Progenitor cell of endocrine pancreas (in vitro differentiated cells): ENCODE measurements at places on chromosomes 2 and 18.

DNA sequence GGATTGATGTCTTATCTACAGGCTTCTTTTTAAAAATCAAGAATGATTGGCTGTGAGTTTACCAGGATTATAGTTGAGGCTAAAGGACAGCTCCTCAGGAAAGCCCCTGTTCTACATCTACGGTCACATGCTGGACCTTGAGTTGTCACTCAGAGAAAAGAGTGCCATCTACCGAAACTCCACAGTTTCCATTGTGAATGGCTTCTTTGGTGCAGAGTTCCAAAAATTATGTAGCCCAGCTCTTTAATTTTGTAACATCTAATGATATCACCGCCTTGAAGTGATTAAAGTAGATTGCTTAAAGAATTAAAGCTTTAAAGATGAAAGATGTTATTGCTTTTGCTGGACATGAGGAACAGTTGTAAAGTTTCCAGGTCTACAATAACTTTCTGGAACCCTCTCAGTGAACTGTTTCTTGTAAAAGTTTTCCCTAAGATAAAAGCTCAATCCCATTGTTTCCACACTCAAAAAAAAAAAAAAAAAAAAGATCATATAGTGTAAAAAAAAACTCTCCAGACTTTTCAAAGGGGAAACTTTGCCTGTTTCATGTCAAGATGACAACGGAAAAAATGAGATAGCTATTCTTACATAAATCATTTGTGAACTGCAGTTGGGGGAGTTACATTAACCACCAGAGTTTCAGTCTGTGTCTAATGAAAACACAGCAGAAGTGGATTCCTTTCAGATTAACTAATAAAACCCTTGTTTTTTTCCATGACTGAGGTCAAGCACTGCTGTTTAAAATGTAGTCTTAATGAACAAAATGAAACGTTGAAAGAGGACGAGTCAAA lies 4.3 kb downstream of the COL3A1 start:
- no peak for DNase-seq

DNA sequence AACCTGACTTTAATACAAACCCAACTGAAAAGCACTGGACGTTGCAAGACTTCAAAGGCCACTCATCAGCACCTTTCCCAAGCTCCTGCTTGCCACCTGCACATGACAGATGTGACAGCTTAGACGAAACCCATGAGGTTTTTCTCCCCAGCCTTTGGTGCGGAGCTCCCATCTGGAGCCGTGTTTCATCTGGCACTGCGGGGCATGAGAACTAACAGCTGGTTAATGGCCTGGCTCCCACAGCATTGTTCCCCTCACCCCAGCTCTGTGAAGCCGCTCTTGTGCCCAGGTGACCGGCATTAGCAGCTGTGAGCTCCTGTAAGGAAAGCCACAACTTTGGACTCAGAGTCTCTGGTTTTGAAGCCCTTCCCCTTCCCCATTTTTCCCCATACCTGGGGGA lies 50.9 kb downstream of the GALR1 start:
- DNase-seq, result no peak

- no peak for DNase-seq
Measured at GRCh38 chr2:144669196-144669987, 149.5 kb upstream of the ZEB2 start.

DNA sequence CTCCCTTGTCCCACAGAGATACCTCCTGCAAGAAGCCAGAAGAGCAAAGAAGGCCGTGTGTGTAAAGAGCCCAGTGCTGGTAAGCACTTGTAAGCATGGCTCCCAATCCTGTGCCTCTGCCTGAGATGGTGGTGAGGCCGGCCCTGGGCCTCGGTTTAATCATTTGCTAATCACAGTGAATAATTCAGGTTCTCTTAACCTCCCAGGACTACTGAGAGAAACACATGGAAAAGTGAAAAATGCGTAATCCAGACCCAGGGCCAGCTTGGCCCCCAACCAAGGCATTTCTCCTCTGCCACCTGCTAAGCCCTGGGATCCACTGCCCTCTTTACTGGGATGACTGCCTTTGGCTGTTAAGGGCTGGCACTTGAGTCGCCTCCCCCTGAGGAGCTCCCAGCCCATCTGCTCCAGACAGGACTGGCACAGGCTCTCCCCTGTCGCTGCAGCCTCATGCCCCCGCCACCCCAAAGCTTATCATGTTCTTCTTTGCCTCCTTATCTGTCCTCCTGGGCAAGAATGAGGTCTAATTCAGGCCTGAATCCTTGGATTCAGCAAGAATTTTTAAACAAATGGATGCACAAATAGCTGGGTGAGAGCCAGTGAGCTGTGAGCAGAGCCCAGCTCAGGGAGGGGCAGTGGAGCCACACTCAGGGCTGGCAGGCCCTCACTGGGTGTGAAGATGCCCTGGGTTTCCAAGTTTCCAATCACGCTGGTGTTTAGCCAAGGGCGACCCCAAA lies 193.9 kb upstream of the HS6ST1 start:
- no peak for DNase-seq

DNA sequence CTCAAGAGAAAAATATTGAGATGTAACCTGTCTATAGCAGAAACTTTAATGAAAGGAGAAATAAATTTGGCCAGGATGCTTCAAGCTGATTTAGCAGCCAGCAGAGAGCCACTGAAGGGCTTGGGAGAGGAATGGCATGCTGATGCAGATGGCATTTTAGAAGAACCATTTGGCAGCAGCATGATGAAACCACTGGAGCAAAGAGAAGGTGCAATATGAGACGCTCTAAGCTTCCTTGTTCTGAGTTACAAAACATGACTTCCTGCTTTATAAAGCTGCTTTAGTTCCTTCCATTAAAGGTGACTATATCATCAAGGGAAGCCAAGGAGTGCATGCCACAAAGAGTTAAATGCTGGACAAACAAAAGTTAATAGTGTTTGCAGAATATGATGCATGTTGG lies 189.7 kb downstream of the PID1 start:
- DNase-seq, result no peak

DNA sequence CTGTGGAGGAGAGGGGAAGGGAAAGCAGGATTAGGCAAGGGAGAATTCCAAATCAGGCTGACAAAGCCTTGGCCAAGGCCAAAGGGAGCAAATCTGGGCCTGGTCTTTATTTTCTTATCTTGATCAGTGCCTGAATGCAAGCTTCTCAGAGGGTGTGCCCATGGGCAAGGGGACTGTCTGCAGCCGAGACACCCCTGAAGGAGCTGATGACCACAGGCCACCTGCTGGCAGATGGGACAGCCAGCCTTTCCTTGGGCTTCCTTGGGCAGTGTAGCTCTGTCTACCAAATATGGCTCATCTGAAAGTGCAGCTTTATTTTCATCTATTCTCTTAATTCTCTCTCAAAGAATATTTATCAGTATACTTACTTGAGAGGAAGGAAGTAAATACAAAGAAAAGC lies 117.0 kb downstream of the PKP4 start:
- no peak for DNase-seq

DNA sequence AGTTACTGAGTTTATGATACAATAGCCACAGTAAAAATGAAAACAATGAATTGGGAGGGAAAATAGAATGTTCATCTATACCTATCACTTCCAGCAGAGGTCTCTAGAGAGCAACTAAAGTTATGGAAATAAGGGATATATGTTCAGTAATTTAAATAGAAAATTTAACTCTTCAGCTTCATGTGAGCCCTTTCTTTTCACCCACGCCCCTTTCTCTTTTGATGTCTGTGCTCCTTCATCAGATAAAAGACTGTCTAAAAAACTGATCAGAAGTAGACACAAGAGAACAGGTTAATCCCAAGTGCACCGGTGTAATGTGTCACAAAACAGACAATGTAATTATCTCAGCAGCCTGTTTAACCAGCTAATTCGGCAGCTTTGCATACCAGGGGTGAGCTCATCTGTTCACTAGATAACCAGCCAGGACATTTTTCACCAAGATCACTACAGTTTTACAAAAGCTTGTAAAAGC lies 238.5 kb upstream of the ERBB4 start:
- DNase-seq, result no peak

DNA sequence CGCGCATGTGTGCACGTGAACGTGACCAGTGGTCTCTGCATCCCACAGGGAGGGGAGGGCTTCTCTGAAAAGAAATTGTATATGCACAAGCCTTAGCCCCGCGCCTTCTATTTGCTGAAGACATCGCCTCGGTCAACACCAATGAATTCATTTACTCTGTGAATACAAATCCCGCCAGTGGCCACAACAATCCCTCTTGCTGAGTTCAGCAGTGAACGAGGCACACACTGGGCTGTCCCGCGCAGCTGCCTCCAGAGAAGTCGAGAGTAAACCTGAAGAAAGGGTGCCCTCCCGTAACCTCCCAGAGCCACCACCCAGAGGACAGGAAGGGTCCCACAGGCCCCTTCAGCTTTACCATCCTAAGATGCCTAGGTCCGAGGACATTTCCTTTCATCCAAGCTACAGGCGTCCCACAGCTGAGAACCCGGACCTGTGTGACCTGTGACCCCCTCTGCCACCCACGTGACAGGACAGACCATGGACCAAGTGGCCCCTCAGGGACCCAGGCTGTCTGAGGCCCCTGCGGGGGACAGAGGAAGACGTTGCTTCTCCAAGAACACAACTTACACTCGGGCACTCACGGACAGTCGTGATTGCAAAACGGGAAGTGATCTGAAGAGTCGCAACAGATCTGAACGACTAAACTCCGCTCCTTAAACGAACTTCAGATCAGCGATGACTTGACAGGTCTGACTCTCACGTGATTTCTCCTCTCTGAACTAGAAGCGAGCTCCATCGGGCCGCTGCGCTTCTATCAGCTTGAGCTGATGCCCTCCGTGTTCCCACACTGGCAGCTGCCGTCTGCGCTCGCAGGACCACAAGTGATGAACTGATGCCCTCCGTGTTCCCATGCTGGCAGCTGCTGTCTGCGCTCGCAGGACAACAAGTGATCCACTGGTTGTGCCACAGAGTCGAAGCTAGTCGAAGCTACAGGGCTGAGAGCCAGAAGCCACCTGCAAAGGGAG lies 92.7 kb downstream of the ZNF516 start:
- DNase-seq, result no peak

DNA sequence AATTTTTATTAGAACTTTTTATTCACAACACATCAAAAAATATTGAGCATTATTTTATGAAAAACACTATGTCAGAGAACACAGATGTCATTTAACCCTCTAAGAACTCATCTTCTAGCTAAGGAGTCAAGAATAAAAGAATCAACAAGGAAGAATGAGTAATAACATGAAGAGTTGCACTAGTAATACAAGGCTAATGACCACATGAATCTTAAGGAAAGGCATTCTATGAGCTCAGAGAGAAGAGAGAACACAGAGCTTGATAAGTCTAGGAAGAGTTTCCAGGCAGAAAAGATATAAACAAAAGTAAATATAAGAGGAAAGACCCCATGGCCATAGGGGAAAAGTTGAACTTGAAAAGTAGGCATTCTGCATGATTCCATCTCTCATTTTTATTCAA lies 166.5 kb downstream of the MAIP1 start:
- DNase-seq, result no peak

DNA sequence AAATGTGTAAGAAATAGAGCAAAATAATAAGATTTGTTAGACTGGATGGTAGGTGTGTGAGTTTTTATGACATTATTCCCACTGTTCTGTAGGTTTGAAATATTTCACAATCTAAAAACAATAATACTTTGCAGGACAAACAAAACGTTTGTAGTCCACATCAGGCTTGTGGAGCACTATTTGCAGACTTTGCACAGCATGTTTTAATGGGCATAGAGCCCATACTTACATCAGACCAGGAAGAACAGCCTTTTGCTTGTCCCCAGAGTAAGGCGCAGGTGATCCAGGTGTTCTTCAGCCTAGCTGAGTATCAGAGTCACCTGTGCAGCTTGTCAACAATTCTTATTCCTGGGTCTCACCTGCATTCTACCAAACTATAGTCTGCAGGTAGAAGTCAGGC lies 9.1 kb upstream of the STK39 start:
- DNase-seq, result no peak
